ENCODE measurements at places on chromosomes 7 and 10.

- DNase-seq: no peak
Measured at GRCh38 chr7:117008886-117009531, 55.7 kb downstream of the ST7 start.

GRCh38 chr7:20561466-20561865 lies 54.0 kb upstream of the ABCB5 start:
- DNase-seq: no peak

GRCh38 chr10:97781618-97782331 lies 10.0 kb upstream of the SFRP5 start:
- peak; percentile 70 for DNase-seq

- DNase-seq: no peak
Measured at GRCh38 chr7:42928754-42929153, 3.2 kb downstream of the PSMA2 start.

GRCh38 chr10:96614515-96614914 lies 27.7 kb upstream of the TM9SF3 start:
- no peak for DNase-seq

DNA sequence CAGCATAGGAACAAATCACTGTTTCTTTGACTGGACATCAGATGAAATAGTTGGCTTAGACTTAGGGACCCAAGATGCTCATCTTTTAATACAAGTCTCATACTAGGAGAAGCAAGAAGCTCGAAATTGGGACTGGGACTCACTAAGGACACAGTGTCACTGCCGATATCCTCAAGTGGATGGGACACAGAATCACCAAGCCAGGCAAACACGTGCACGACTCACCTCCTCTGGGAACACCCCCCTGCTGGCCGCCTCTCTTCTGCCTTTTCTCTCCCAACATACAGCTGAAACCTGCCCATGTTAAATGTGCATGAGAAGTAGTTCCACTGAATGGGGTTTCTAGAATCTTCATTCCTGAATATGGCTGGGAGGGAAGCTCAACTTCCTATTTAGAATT lies 106.6 kb upstream of the FAM204A start:
- DNase-seq: no peak

- no peak for DNase-seq
Measured at GRCh38 chr7:28654110-28654509, 241.8 kb downstream of the CREB5 start.

- DNase-seq: no peak
Measured at GRCh38 chr7:88200789-88201188, 19.0 kb downstream of the SRI start.

GRCh38 chr10:63236113-63236935 lies 103.2 kb downstream of the NRBF2 start:
- no peak for DNase-seq

- DNase-seq: no peak
Measured at GRCh38 chr10:103192089-103192450, 1.0 kb downstream of the NT5C2 start.

DNA sequence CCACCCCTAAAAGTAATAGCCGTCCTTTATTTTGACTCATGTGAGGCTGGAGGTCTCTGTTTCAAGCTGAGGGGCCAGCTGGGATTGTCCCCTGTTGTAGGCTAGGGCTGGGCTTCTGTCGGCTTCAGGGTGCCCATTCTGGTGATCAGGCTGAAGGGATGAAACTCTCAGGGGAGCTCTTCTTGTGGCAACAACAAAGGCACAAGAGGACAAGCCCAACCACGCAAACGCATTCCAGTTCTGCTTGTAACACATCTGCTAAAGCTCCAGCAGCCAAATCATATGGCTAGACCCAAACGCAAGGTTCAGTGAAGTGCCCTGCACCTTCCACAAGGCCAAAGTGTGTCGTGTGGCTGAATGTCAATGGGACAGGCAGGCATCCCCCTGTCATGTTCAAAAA lies 405.7 kb downstream of the INHBA start:
- no peak for DNase-seq

DNA sequence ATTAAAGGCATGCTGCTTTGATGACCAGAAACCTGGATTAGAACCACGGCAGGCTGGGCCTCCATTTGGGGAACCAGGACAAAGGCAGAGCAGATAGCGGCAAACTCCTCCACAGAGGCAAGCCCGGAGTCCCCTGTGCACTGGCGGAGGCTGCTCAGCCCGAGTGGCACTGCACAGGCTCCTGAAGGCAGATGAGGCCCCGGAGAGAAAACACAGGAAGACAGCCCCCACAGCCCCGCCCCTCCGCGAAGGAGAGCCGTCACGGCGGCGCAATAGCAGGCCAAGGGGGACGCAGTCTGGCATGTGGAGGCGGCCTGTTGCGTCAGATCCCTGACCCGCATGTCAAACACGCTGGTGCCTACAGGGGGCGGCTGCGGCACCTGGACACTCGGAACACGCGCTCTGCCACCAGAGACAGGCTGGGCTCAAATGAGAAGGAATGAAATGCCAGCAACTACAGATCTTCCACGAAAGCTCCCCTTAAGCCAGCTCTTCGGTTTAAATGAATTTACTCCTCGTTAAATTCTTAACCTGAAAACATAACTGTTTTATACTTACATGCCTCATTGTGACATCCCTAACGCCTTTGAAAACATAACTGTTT lies 128.5 kb downstream of the MAD1L1 start:
- DNase-seq: peak; percentile 85

DNA sequence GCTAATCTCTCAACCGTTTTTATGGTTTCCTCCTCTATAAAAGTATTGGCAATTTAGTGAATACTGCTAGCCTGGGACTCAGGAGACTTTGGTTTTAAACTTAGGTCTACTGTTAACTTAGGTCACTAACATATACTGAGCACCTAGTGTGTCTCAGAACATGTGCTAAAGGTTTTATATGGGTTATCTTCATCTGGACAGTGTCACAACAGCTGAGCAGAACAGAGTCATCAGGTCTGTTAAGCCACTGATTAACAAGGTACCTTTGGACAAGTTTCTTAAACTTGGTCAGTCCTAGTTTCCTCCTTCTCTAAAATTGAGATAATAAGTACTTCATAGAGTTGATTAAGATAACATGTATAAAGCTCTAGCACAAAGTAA lies 30.6 kb downstream of the NET1 start:
- no peak for DNase-seq

DNA sequence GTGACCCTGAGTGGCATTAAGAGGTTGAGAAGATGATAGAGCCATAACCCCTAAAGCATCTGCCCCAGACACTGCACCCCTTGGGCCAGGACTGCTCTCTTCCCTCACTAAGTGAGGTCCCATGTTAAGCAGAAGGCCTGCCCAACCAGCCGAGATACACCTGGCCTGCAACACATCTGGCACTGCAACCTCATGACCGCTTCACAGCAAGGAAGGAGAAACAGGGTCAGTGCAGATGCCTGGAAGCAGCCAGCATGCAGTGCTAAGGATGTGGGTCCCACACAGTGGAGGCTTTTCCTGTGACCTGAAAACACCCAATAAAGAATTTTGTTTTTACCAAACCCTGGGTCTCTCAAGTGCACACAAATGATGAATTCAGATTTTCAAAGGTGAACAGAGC lies 7.4 kb downstream of the NOD1 start:
- DNase-seq: no peak

- DNase-seq: no peak
Measured at GRCh38 chr10:122558452-122558851, 2.1 kb upstream of the DMBT1 start.

GRCh38 chr10:95431900-95432342 lies 129.2 kb downstream of the SORBS1 start:
- DNase-seq: no peak

GRCh38 chr10:11299125-11299524 lies 281.5 kb downstream of the CELF2 start:
- no peak for DNase-seq

DNA sequence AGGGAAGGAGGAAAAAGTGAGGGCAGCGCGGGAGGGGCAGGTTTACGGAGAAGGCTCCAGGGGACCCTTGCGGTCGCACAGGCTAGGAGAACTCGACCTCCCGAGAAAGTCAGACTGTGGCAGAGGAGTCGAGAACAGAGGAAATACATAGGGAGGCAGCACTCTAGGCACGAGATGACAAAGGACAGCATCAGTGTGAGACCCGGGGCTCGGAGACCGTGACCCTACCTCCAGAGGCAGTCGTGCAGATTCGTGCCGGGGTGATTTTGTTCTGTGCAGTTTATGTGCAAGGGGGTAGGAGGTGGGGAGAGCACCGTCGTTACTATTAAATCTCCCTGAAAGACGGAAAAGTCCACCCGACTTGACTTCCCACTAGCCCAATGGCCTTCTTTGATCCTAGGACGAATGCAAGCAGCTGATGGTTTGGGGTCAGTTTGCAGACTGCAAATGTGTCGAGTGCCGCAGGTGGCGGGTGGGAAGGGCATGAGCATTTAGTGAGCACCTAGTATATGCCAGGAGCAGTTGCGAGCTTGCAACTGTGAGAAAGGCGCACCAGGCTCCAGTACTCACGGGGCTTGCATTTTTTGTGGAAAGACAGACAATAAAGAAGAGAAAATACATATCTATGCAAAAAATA lies 674 bp upstream of the OSBPL3 start:
- no peak for DNase-seq

DNA sequence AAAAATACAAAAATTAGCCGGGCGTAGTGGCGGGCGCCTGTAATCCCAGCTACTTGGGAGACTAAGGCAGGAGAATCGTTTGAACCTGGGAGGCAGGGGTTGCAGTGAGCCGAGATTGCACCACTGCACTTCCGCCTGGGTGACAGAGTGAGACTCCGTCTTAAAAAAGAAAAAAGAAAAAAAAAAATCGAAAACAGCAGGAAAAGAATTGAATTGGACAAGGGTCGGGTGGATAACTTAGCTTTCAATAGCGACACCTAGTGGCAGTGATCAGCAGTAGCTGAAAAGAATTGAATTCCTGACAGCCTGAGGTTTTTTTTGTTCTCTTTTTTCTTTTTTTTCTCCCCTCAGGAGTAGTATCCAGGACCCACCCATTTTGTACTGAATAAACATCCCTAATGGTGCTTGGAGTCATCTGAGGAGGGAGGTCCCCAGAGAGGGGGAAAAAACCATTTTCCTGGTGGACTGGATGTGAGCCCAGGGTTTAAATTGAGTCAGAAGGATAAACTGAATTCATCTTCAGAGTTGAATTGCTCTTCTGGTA lies 55.1 kb downstream of the CYCS start:
- DNase-seq: peak; percentile 65

GRCh38 chr10:13056456-13057077 lies 43.4 kb upstream of the OPTN start:
- DNase-seq: no peak

GRCh38 chr7:131145026-131145425 lies 182.7 kb upstream of the MKLN1 start:
- DNase-seq: no peak

DNA sequence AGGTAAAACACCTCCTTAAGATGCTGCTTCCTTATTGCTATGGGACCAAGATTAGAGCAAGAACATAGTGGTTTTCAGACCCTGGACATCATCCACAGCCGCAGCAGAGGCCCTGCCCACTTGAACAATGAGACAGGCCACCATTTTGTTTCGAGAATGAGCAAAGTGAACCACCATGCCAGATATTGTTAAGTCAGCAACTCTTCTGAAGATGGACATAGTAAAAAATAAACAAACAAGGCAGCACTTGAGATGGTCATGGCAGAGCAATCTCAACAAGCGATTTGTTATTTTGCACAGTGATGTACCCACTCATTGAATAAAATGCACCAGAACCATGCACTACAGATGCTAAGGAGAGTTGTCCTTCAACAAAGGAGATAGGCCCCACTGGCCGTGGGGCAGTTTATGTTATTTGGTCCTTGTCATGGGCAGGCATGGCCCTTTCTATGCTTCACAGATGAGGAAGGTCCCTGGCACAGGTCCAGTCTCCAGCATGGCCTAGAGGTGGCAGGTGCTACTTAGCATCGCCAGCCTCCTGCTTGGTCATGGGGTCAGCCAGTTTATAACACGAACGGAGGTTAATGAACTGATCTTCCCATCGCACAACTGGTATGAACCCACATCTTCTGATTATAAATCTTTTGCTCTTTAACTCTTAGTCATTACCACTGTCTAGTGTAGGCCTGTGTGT lies 44.1 kb downstream of the IKZF1 start:
- DNase-seq: no peak

- DNase-seq: no peak
Measured at GRCh38 chr7:105988276-105988675, 25.2 kb downstream of the CDHR3 start.

GRCh38 chr7:471866-472639 lies 47.6 kb downstream of the PDGFA start:
- DNase-seq: no peak

GRCh38 chr10:75408911-75409885 lies 7.6 kb upstream of the ZNF503 start:
- DNase-seq: no peak

DNA sequence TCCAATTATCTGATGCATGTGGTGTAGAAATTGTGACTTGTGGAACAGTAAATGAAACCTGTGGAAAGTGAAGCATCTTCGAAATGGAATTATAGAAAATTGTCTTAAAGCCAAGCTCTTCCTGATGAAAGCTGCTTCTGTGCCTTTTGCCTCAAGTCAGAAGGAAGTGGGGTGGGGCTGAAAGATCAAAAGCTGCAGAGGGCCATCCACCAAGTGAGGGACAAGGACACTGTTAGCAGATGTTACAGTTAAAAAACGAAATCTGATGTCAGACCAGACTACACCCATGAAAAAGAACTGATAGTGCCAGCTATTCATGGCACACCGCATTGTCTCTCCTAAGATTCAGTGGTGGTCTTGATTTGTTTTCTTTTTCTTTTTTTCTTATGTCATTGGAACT lies 23.8 kb upstream of the WASL start:
- DNase-seq: no peak

DNA sequence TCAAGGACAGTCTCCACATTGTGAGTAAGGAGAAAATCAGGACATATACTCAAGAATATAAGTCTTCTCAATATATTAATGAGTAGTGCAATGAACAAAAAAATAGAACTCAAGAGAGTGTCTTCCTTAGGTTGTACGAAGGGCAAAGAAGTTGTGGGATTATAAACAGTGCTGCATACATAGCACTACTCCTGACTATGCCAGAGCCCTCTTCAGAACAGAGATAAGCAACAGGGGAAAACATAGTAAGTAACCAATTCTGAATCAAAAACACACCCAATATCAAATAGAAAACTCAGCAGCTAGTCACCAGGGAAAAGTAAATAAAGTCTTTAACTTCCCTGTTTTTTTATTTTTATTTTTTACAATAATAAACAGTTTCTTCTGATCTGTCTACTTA lies 10.6 kb downstream of the ARHGAP21 start:
- no peak for DNase-seq

DNA sequence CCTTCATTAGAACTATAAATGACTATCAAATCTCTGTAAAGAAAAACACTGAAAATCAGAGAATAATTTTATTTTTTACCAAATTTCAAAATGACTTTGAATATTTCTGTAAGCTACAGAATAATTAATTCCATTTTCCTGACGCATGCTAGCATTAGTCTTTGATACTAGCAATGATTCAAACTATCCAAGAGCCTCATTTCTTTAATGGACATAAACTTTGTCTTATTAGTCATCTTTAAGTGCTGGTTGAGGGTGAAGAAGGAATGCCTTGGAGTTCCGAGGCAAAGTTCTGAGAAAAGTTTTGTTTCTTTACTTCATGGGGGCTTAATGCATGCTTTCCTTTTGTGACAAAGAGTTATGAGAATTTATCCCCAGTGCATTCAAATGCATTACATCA lies 137.3 kb downstream of the AGMO start:
- no peak for DNase-seq

- DNase-seq: no peak
Measured at GRCh38 chr7:82527851-82528250, 84.3 kb upstream of the CACNA2D1 start.

- DNase-seq: no peak
Measured at GRCh38 chr10:71989661-71990454, 25.7 kb downstream of the CHST3 start.
